ENCODE measurements at places on chromosomes 2 and 18.

DNA sequence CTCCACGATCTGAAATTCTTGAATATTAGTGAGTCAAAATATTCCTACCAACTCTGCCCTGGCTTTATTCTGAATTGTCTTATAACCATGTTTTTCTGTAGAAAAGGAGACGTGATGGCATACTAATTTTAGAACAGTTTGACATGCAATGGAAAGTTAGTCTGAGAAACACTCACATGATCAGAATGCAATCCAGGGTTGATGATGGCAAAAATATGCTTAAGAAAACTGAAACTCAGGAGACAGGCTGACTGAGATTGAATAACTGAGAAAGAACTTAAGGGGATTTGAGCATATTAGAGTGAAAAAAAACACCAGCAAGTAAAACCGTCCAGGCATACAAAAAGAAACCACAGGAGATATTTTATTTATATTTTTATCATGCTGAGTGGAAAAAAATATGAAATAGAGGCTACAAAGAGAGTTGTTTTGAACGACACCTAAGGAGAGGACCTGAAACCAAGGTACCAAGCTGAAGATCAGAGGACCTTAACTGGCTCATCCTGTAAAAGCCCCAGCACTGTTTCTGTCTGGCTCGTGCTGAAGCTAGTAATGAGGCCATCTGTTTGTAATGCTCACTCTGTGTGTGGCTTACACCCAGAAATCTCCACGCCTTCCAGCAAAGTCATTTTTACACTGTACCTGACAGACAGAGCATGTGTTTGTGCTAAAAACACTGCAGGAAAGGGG lies 437.2 kb upstream of the PKDCC start:
- peak; percentile 73 for DNase-seq

- DNase-seq: no peak
Observed at GRCh38 chr2:18980104-18980785, 378.2 kb downstream of the OSR1 start.

- no peak for DNase-seq
Observed at GRCh38 chr2:59806486-59806885, 747.0 kb downstream of the BCL11A start.

GRCh38 chr2:178152033-178152432 lies 39.8 kb downstream of the RBM45 start:
- DNase-seq: peak; percentile 39

GRCh38 chr2:179646862-179647587 lies 214.4 kb downstream of the ZNF385B start:
- DNase-seq: no peak

DNA sequence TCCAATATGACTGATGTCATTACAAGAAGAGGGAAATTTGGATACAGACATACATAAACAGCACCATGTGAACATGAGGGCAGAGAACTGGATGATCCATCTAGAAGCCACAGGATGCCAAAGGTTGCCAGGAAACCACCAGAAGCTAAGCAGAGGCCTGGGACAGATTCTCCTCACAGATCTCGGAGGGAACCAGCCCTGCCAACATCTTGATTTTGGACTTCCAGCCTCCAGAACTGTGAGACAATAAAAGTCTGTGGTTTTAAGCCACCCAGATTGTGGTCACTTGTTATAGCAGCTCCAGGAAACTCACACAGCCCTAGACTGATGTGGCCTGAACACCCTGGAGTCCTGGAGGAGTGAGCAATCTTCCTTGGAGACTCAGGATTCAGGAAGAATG lies 351.6 kb downstream of the EIPR1 start:
- no peak for DNase-seq

DNA sequence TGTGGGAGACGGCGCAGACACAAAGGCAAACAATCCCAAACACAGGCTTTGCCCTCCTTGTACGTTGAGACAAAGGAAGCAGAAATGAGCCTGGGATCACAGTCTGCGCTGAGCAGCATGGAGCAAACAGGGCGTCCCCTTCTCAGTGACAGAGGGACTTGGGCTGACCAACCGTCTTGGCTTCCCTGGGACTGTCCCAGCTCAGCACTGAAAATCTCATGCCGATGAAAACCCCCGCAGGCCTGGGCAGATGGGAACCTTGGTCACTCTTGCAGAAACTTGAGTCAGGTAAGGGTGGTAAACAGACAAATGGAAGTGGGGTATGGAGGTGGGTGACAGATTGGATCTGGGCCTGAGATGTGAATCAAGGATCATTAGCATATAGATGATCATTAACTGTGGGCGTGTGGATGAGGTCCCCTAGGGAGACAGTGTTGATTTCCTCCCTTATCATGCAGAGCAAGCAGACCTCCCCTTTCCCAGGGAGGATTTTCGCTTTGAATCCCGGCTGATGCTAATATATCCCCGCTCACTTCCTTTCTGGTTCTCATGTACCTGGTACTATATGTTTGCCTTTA lies 19.1 kb upstream of the SH3BP4 start:
- DNase-seq: no peak

- peak; percentile 18 for DNase-seq
Observed at GRCh38 chr2:121128741-121129659, 156.0 kb downstream of the TFCP2L1 start.

GRCh38 chr2:150484461-150485021 lies 2.9 kb downstream of the RND3 start:
- no peak for DNase-seq

DNA sequence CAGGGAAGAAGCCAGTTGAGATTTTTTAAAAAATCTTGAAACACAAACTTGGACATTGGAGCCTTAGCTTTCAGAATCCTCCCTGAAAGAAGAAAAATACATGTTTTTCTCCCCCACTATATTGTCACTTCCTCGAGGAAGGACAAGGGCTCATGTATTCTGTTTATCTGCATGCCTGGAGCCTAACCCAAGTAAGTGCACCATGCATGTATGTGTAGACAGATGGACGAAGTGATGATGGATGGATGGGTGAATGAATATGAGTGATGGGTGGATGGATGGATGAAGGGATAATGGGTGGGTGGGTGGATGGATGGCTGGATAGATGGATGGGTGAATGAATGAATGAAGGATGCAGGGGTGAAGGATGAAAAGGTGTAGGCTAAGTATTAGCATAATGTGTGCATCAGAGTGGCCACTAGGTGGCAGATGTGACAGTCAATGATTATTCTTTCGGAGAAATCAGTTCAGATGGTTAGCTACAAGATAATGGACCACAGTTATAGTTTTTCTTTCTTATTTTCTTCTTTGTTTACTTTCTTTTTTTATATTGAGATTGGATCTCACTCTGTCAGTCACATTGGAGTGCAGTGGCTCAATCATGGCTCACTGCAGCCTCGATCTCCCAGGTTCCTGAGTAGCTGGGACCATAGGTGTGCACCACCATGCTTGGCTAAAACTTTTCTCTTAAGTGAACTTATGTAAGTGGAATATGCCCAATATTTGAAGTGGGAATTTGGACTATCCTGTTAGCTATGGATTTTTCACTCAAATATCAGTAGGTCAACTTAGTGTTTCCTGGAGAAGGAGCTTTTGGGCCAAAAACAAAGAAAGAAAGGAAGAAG lies 18.5 kb upstream of the CCDC93 start:
- DNase-seq: peak; percentile 53

- DNase-seq: no peak
Observed at GRCh38 chr2:48183991-48184390, 277.7 kb upstream of the FBXO11 start.

- no peak for DNase-seq
Observed at GRCh38 chr2:65599693-65600092, 167.3 kb upstream of the SPRED2 start.

Data from fibroblast of pulmonary artery (primary cell).